ENCODE measurements at places on chromosomes 1 and 21.

- no peak for DNase-seq
Measured at GRCh38 chr1:64901663-64902062, 64.7 kb downstream of the JAK1 start.

- no peak for DNase-seq
Measured at GRCh38 chr21:23507501-23507900, 2099.8 kb downstream of the MRPL39 start.

DNA sequence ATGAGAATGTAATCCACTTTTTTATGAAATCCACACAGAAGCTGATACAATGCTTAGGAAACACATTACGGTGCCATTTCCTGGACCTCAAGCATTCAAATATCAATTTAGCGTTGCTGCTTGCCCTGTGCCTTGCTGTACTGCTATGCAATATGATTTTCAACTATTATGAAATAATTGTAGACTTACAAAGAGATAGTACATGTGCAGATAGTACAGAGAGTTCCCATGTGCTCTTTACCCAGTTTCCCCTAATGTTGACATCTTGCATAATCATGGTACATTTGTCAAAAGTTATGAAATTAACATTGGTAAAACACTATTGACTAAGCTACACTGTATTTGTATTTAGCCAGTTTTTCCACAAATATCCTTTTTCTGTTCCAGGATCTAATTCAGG is 37.7 kb upstream of the PTBP2 start:
- DNase-seq: no peak

GRCh38 chr21:45482899-45483821 is 59.1 kb downstream of the SLC19A1 start:
- DNase-seq: no peak

GRCh38 chr1:1130206-1131120 is 14.6 kb upstream of the C1orf159 start:
- no peak for DNase-seq

DNA sequence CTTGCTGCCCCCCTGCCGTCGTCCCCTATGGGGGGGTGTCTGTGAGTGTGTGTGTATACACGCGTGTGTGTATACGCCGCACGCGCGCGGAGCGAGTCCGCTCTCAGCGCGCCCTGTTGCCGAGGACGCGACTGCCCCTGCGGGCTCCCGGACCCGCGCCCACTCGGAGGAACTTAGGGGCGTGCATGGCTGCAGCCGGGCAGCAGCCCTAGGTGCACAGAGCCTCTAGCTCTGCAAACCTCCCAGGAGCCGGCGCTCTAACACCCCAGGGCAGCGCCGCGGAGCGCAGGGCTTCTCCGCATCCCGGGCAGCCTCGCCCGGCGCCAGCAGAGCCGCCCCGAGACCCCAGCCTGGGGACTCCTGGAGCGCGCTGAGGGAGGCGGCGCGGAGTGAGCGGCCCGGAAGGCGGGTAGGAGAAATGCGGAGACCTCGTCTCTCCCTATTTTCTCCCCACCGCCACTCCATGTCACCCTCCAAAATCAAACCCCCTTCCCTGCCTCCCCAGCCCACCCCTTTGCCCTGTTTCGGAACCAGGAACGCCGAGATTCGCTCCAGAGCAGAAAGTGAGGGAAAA is 574 bp downstream of the ITPKB start:
- DNase-seq: peak; percentile 43

- no peak for DNase-seq
Measured at GRCh38 chr1:178169649-178170048, 75.7 kb downstream of the RASAL2 start.

DNA sequence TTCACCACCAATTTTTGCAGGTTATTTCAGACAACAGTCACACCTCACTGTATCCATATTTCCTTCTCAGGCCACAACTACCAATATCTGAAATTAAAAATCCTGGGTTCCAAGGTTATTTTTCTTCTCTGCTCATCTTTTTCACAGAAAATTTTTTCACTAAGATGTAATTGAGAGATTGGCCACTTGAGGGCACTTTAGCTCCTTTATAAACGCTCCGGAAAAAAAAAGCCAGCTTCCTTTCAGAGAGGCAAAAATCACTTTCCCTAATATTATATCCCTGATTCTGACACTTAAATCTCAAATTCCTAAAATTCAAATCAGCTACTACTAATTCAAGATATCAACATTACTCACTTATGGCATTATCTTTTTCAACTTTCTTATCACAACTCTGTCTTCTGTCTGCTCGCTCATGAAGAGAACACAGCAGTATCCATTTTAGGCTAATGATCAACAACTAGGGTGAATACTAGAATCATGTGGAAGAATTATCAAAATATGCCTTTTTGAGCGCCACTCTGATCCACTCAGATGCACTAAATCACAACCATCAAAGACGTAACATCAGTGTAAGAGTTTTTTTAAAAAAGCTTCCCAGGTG is 101.4 kb upstream of the RGS1 start:
- DNase-seq: peak; percentile 41

DNA sequence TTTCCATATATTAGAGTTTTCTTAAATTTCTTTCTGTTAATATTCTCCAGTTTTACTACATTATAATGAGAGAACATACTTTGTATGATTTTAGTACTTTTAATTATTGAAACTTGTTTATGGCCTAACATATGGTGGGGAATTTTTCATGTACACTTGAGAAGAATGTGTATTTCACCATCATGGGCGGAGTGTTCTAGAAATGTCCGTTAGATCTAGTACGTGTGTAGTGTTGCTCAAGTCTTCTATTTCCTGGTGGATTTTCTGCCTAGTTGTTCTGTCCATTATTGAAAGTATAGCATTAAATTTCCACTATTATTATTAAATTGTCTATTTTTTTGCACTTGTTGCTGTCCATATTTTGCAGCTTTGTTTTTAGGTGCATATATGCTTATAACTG is 64.0 kb upstream of the RGS21 start:
- DNase-seq: no peak

DNA sequence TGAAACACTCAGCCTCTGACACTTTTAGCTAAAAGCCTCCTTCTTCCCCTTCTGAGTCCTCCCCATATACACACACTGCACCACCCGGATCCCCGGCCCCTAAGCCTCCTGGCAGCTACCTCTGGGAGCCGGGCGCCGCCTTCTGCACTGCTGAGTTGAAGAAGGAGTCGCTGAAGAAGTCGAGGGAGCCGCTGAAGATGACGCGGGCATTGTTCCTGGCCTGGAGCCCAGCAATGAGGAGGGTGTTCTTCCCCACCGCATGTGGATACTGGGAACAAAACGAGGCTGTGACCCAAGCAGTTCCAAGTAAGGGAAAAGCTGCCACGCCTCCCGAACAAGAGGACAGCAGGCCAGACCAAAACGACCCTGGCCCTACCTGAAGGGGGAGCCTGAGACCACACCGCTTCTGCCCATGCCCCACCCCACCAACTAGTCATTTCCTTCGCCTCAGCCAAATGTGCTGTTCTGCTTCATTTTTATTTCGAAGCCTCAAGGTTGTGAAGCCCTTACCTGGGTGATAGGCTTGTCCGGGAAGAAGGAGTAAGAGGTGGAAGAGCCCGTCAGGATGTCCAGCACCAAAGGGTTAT is 7.0 kb downstream of the DDOST start:
- no peak for DNase-seq

DNA sequence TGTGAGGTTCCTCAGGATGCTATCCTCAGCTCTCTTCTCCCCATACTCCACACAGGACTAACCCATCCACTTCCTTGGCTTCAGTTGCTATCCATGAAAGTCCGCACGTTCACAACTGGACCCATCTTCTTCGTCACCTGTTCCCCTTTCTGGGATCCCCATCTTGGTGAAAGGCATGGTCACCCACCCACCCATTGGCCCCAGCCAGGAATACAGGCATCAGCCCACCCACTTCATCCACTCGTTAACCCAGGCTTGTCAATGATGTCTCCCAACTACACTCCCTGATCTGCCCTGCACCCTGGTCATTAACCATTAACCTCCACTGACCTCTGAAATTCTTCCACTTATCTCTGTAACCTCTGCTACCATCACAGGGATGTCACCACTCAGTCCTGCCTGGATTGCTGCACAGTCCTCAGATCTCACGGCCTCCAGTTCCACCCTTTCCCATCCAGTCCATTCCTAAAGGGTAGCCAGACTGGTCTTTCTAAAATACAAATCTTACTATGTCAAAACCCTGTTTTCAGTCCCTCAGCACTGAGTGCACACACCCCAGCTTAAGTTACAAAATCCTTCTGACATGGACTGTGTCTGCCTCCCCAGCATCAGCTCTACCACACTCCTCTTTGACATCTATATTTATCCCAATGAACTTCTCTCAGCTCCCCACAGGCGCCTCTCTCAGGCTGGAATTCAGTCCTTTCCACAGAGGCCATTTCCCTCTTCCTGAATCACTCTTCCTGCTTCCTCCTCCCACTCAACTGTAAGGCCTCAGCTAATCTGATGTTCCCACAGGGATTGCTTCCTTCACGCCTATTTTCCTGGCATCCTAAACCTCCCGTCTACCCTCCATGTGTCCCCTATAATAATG is 10.4 kb downstream of the PGLYRP4 start:
- DNase-seq: no peak
